Stimulated activated CD8-positive, alpha-beta memory T cell treated with anti-CD3 and anti-CD28 coated beads, Interleukin-4, amount 100 ng/mL, for 1 hour (primary cell): ENCODE measurements at places on chromosomes 3 and 15.

DNA sequence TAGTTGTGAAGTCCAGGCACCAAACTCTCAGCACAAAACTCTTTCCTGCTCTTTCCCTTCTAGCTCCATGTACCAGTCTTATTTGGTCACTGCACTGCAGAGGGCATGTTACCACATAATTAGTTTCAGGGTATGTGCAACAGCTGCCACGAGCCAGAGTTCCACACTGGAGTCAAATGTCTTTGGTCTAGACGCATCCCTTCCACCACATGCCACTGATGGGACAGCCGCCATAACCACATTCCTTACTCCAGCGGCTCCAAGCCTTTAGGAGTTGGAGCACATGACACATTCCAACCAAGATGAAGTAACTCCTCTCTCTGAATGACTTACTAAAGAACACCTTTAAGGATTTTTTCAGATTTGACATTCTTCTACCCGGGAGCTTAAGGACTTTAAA, 153.4 kb downstream of the ERC2 start:
- no peak for DNase-seq

- DNase-seq, result no peak
Measured at GRCh38 chr3:134423153-134423552, 48.9 kb upstream of the AMOTL2 start.

GRCh38 chr15:38351466-38351865, 98.8 kb downstream of the SPRED1 start:
- no peak for DNase-seq

- DNase-seq, result no peak
Measured at GRCh38 chr15:92655178-92655995, at the start of gene FAM174B. FAM174B (minus strand) TSS chr15:92655775.

- DNase-seq, result no peak
Measured at GRCh38 chr15:51589881-51590568, 32.5 kb downstream of the DMXL2 start.

DNA sequence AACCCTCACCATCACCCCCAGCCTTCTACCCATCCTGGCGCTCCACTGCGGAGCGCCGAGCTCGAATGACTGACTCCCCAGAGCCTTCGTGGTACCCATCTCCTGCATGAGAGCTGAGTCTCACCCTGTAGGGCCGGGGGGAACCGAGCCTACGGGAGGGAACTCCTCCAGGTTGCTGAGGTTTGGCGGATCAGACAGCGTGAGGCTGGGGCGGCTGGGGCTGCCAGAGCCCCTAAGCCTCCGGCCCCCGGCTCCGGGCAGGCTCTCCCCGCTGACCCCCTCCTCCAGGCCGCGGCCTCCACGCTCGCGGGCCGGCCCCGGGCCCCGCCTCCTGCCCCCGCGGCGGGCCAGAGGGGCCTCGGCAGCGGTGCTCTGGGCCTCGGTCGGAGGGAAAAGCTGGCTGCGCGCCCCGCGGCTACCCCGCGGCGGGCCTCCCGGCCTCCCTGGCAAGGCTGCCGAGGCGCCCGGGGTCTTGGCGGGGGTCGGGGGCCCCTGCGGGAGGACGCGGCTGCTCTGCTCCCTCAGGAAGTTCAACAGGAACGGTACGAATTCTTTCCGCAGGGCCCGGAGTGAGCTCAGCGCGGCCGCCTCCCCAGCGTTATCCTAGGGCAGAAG, 643 bp downstream of the CDAN1 start:
- no peak for DNase-seq

DNA sequence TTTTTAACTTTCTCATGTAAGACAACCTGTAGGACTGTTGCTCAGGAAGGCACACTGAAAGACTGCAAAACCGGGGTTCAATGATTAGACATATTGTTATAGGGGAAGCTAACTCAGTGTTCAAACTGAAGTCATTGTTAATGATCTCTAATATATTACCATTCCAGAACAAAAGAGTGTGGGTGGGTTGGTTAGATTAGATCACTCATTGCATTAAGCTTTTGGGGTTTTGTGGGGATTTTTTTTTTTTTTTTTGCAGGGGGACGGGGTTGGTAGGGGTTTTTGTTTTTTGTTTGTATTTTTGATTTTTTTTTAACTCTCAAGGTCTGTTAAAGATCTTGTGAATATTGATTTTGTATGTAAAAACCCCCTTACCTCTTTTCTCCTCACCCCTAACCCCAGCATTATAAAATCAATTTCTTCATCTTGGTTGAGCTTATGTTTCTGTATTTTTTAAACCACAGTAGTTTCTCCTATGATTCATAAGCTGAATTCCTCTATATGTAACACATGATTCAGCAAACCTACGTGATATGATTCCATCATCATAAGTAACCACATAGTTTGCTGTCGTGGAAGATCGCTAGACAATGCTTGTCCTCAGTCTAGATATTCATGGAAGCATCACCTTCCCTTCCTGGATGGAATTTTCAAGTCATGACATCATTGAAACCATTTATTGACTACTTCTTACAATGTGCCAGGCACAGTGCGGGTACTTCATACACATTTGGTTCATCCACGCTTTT, 544.1 kb upstream of the MDFIC2 start:
- no peak for DNase-seq

- DNase-seq, result no peak
Measured at GRCh38 chr15:94259863-94260262, 28.5 kb downstream of the MCTP2 start.

DNA sequence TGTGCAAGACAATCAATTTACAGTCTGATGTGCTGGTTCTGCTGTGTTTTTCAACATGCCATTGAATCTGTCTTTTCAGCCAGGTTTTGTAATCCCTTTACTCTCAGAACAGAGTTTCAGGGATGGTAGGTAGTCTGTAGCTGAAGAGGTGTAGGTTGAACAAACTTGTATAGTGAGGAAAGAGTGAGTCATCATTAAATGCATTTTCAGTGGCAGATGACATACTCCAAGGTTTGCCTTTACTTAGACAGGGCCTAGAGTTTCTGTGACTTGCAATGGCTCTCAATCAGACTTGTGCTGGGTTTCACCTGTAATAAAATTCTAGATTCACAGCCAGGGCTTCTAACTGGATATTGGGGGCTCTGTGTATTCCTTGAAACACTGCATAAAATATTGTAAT, 94.6 kb downstream of the CYP19A1 start:
- no peak for DNase-seq

GRCh38 chr3:126907557-126907956, 75.4 kb upstream of the PLXNA1 start:
- no peak for DNase-seq

- DNase-seq, result no peak
Measured at GRCh38 chr3:33364531-33365128, 75.6 kb downstream of the UBP1 start.

GRCh38 chr3:132854856-132855535, 132.8 kb upstream of the NPHP3 start:
- no peak for DNase-seq

- DNase-seq, result no peak
Measured at GRCh38 chr3:110526777-110527727, 544.6 kb upstream of the NECTIN3 start.

- no peak for DNase-seq
Measured at GRCh38 chr3:52254608-52255007, 9.0 kb downstream of the PPM1M start.

DNA sequence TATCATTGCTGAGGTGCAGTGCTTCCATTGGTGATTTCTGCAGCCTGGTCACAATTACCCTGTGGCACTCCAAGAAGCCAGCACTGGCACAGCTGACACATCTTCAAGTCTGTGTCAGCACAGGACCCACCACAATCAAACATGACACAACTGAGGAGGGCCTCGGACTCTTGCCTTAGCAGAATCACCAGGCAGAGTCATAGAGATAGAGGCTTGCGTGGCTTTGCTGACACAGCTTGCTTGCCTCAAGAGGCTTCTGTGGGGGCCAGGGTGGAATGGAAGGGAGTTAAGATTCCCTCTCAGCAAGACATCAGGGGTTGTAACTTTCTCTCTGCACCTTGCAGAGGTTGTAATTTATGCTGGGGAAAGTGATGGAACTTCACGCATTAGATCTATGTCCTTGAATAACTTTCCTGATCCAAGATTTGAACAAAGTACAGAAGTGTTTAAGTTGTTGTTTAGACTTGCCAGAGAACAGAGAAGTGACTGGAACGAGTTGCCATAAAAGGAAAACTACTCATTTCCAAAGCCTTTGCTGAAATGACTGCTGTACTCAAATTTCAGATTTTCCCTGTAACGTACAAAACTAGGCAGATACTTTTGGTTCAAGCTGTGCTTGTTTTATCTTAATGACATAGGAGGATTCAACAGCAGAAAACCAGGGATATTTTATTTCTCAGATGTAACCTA, 170.7 kb downstream of the DIPK2A start:
- no peak for DNase-seq

GRCh38 chr15:40937762-40938535, 8.8 kb downstream of the DLL4 start:
- no peak for DNase-seq

DNA sequence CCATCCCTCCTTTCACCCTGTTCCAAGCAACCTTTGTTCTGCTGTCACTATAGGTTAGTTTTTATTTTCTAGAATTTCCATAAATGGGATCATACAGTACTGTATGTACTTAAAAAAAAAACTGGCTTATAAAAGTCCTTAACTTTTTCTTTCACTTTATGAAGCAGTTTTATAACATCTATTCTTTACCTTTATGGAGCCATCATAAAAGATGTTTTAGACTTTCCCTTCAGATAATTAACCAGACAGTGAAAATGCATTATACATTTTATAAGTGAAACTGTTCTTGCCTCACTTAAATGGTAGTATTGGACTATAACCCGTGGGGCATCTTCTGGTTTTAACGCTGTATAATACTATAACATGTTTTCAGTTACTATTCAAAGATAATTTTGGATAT, 26.2 kb downstream of the PLS1 start:
- DNase-seq, result no peak

GRCh38 chr15:29822100-29822683, at the start of gene TJP1:
TJP1 (minus strand) TSS chr15:29822468; CDS start chr15:29822028, 440 bp downstream.
- DNase-seq, result no peak

DNA sequence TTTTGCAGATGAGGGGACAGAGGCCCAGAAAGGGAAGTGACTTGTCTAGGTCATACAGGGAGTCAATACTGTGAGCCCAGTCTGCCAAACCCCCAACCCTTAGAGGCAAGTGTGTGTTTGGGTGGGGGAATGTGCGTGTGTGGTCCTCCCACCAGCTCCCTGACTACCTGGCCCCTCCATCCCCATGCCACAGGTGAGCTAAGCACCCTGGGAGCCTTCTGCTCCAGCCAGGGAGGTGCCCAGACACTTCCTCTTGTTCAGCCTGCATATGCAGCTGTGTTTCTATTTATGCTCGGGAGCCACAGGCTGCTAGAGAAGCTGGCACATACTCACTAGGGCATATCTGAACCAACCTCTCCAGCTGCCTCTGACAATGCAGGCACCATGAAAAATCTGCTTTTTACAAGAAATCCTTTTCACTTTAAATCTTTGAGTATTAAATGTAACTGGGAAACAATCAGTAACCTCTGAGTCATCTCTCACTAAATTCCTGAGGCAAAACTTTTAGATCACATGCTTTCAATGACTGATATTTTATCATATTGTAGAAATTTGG, 20.7 kb downstream of the TBC1D2B start:
- DNase-seq, result no peak
